Cardiac muscle cell (in vitro differentiated cells and primary cell): ENCODE measurements at places on chromosomes 13 and 19. TPM values are rescaled to one million over a fixed set of nuclear protein-coding genes. Genes with fewer than 3 reads are reported as not detected.

DNA sequence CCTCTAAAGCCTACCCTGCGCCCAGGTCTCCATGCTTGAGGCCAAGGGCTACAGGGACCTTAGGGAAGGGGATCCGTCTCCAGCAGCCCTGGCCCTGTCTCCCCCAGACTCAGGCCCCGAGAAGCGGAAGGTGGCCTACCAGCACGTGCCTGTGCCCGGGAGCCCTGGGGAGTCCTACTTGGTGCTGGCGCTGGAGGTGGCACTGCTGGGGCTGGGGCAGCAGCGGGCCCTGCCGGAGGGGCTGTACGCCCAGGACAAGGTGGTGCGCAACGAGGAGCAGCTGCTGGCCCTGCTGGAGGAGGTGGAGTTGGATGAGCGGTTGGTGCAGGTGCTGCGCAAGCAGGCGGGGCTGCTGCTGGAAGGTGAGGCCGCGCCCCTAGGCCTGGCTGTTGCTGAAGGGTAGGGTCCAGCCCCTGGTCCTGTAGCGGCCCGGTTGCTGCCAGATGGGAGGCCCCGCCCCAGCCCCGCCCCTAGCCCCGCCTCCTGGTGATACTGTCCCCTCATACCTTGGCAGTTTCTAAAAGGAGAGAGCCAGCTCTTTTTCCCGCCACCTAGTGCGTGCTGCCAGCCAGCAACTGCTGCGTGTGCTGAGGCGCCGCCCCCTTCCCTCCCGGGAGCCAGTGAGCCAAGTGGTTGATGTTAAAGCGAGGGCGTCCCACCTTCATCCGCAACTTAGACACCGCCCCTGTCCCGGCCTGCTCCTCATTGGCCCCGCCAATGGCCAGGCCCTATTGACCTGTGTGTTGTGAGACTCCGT lies 22.6 kb downstream of the ZSWIM4 start:
- H3K27ac ChIP-seq, result no peak overlapping the region
- peak; percentile 82 for DNase-seq
- no peaks in the 10 kb centered on the region for H3K27me3 ChIP-seq
- no peaks in the 10 kb centered on the region for H3K4me1 ChIP-seq
- peaks cover 7% of the 10 kb centered on the region for H3K36me3 ChIP-seq
- H3K4me3 ChIP-seq, result peak overlapping the region; percentile 7

CCDC169 gene
- total RNA-seq, result 3.1 and 6.9 TPM in 2 replicates

DNA sequence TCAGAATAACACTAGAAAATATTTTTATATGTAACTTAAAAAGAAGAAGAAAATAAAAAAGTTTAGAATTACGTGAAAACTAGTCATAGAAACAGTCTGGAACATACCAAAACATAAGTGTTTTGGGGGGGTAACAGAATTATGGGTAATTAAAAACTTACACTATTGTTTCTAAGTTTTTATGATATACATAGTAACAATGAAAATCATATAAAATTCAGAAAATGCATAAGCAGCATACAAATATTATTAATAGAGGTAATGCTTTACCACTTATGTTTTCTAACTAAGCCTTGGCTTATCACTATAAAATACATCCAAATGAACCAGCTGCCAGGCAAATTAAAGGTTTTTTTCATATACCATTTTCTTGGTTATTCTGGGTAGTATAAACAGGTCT lies 14.9 kb downstream of the ESD start:
- no peaks in the 10 kb centered on the region for H3K27me3 ChIP-seq
- H3K36me3 ChIP-seq, result peaks cover 73% of the 10 kb centered on the region
- no peaks in the 10 kb centered on the region for H3K4me1 ChIP-seq
- no peak for DNase-seq

- H3K27ac ChIP-seq, result no peak within 1 kb of the TSS
- no peak within 1 kb of the TSS for H3K4me3 ChIP-seq
- no peaks in the 10 kb centered on the region for H3K27me3 ChIP-seq
- H3K36me3 ChIP-seq, result no peaks in the 10 kb centered on the region
Observed at GRCh38 chr19:6481541-6482342, at the start of gene DENND1C. TSS of gene DENND1C (minus strand) at chr19:6481787. CDS start at chr19:6481695, 92 bp downstream.

DNA sequence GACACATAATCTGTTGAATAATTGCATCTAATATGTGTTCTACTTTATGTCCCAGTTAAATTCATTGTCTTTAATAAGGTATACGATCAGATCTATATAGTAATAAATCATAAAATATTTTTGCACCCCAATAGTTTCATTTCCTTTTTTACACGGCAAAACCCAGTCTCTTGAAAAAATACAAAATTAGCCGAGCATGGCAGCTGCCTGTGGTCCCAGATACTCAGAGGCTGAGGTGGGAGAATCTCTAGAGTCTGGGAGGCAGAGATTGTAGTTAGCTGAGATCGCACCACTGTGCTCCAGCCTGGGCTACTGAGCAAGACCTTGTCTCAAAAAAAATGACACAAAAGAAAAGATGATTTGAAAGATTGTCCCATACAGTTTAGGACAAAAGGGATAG lies 52.3 kb upstream of the PARP4 start:
- H3K27ac ChIP-seq, result no peak overlapping the region
- no peaks in the 10 kb centered on the region for H3K36me3 ChIP-seq
- H3K27me3 ChIP-seq, result no peaks in the 10 kb centered on the region
- no peak overlapping the region for H3K4me3 ChIP-seq
- DNase-seq, result no peak

DNA sequence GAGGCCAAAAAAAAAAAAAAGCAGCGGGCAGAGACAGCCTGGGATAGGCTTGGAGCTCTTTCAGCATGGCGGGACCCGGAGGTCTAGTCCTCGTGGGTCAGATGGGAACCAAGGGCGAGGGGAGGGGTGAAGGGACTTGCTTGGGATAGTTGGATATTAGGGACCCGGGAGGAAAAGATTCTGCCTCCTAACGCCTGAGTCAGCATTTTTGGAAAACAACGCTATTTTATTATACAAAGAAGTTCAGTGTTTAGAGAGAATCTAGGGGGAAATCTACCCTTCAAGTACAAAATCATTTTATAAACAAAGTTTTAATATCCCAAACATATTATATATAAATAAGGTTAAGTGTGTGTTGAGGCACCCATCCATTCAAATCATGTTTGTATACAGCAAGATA lies 156.7 kb downstream of the ZNF536 start:
- no peak overlapping the region for H3K27ac ChIP-seq
- H3K27me3 ChIP-seq, result no peaks in the 10 kb centered on the region
- H3K4me3 ChIP-seq, result no peak overlapping the region
- H3K4me1 ChIP-seq, result no peaks in the 10 kb centered on the region
- no peaks in the 10 kb centered on the region for H3K36me3 ChIP-seq

DNA sequence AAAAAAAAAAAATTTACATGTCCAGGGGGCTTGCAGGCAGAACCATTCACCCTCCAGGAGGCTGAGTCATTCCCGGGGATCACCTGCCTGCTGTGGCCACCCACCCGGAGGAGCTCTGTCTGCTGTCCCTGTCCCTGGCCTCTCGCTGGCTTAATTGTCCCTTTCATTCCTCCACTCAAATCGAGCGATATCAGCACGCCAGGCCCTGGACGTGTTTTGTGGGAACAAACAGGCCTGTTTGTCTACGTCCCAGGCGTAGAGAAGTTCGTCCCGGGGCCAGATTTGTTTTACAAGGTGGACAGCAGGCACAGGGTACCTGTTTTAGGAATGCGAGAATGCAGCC lies 21.2 kb downstream of the SULT2B1 start:
- H3K27ac ChIP-seq, result no peak overlapping the region
- no peak overlapping the region for H3K4me3 ChIP-seq
- no peaks in the 10 kb centered on the region for H3K36me3 ChIP-seq
- no peaks in the 10 kb centered on the region for H3K27me3 ChIP-seq
- DNase-seq, result no peak
- peaks cover 5% of the 10 kb centered on the region for H3K4me1 ChIP-seq

DNA sequence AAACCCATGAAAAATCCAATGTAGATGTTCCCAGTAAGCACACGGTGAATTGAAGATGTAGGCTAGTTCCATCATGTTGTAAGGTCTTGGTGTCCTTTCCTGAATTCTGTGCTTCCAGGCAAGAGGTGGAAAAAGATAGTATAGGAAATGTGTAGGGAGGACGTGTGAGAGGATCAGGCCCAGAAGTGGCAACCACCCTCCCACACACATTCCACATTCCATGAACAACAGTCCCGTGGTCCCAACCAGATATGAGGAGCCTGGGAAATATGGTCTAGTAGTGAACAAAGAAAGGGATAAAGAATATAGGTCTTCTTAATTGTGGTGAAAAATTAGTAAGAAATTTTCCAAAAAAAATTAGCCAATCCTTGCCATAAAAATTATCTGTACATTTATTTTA lies 1254.2 kb upstream of the SLC10A2 start:
- H3K36me3 ChIP-seq, result no peaks in the 10 kb centered on the region
- H3K4me1 ChIP-seq, result no peaks in the 10 kb centered on the region
- H3K27me3 ChIP-seq, result no peaks in the 10 kb centered on the region
- DNase-seq, result peak; percentile 52
- no peak overlapping the region for H3K4me3 ChIP-seq
- H3K27ac ChIP-seq, result no peak overlapping the region

DNA sequence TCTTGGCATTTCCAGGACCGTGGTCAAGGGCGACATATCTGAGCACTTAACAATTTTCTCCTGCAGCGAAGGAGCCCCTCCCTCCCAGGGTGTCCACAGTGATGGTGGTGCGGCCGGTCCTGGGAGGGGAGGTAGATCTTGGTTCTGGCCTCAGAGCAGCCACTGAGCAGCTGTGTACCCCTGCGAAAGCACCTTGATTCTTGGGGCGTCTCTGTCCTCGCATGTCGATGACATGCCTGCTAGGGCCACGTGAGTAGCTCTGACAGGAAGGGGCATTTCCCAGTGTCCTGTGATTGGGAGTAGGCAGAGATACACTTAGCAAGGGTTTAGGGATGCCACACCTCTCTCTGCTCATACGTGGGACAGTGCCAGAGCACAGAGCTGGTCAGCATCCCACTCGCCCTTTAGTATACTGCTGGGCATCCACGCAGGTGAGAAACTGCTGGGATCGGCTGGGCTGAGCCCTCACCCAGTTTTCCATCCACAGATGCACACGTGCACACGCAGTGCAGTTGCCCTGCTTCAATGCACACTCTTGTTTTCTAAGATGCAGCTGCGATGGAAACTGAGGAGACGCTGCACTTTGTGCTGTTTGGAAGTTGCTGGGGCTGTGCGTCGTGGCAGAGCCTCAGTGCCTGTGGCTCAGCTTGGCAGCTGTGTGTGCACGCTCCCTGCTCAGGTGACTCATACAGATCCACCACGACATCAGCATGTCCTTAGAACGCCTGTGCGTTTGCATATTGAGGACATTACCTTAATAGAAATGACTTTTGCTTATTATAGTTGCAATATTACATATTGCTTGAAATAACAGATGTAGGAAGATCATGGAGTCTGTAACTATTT lies 66.8 kb downstream of the TEX29 start:
- H3K4me3 ChIP-seq, result no peak overlapping the region
- no peaks in the 10 kb centered on the region for H3K4me1 ChIP-seq
- H3K27me3 ChIP-seq, result no peaks in the 10 kb centered on the region
- DNase-seq, result no peak
- H3K36me3 ChIP-seq, result no peaks in the 10 kb centered on the region

- peak overlapping the region; percentile 75 for H3K4me3 ChIP-seq
- H3K4me1 ChIP-seq, result peaks cover 20% of the 10 kb centered on the region
- no peak for DNase-seq
- H3K36me3 ChIP-seq, result no peaks in the 10 kb centered on the region
- no peak overlapping the region for H3K27ac ChIP-seq
Observed at GRCh38 chr19:16470541-16470910, 1.2 kb downstream of the EPS15L1 start.

DNA sequence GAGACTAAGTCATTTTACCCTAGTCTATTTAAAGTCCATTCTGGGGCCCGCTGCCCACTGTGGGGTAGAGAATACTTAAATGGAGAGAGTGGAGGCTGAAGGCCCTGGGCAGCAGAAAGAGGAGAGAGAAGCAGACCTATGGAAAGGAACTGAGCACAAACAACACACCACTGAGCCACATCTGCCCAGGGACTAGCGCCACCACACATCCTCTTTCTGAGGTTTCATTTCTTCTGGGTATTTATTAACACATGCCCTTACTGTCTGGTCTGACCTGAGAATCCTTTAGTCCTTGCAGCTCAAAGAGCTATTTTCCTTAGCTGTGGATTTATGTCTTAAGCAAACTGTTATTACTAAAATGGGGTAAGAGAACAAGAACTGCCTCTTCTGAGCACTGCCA lies 154.0 kb downstream of the NALCN start:
- H3K4me1 ChIP-seq, result no peaks in the 10 kb centered on the region
- H3K36me3 ChIP-seq, result no peaks in the 10 kb centered on the region
- H3K27ac ChIP-seq, result no peak overlapping the region
- no peak overlapping the region for H3K4me3 ChIP-seq
- DNase-seq, result no peak
- H3K27me3 ChIP-seq, result no peaks in the 10 kb centered on the region

DNA sequence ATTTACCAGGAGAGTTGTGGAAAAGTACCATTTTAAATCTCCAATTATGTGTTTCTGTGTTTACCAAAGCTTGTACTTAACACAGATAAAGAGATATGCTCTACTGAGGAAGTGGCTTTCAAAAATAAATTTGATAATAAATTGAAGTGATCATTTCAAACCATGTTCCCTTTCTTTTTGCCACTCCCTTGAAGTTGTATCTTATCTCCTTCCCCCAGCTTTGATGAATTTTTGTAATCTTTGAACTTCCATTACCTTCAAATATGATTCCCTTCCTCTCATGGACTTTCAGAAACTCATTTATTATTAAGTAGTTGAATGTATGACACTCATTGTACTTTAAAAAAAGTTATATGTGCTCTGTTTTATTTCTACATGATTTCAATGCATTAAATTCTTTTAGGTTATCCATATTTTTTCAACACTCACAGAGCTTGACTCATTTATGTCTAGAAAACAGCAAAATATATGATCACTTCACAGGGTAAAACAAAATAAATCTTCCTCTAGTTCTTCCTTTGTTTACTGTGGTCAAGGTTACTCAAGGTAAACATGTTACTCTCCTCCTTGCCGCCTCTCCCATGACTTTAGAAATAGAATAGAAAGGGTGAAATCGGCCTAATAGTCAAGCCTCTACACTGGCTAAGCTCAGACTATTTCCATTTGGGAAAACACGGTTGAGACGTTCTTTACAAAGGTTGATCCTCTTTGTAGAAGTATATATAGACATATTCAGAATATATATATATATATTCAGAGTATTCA lies 251.2 kb upstream of the SPRY2 start:
- no peaks in the 10 kb centered on the region for H3K27me3 ChIP-seq
- H3K4me3 ChIP-seq, result no peak overlapping the region
- no peak overlapping the region for H3K27ac ChIP-seq
- DNase-seq, result no peak

EGLN2 gene
- 99.5 and 109 TPM in 2 replicates for total RNA-seq
